ENCODE measurements at places on chromosomes 1 and 21. TPM values are rescaled to one million over a fixed set of nuclear protein-coding genes. Genes with fewer than 3 reads are reported as not detected.

Gene HPCAL4
- total RNA-seq: 0.09 TPM

Gene ASPM
- total RNA-seq: 0.14 TPM

Gene PDC
- not detected for total RNA-seq

Gene SLC45A1
- 3.6 TPM for total RNA-seq

Gene KRTAP13-2
- total RNA-seq: not detected

Gene MYBPH
- not detected for total RNA-seq

Gene MASP2
- total RNA-seq: not detected

Gene SH2D2A
- 3.2 TPM for total RNA-seq

Gene ZNF648
- not detected for total RNA-seq

Gene CRYBG2
- total RNA-seq: not detected

Gene HMCN1
- total RNA-seq: 17.3 TPM

Gene TSNAX
- total RNA-seq: 42.7 TPM

Gene TXNDC12
- total RNA-seq: 32.7 TPM

Gene PTPN7
- 2.2 TPM for total RNA-seq

Gene BNIPL
- total RNA-seq: 0.33 TPM

Gene JTB
- total RNA-seq: 77.5 TPM

Gene HORMAD1
- 0.33 TPM for total RNA-seq

Gene TACSTD2
- total RNA-seq: 5.6 TPM

Gene IL24
- total RNA-seq: not detected

Measured in posterior vena cava (tissue), 2 donors.